ENCODE measurements at places on chromosomes 16 and 17. TPM values are rescaled to one million over a fixed set of nuclear protein-coding genes. Genes with fewer than 3 reads are reported as not detected.

MT1E gene
- total RNA-seq = 1.9 TPM

ACE gene
- total RNA-seq = 18.0 TPM

KRTAP4-3 gene
- total RNA-seq = not detected

KRT26 gene
- total RNA-seq = not detected

GPR179 gene
- not detected for total RNA-seq

CD300E gene
- total RNA-seq = 0.38 TPM

NDUFAF8 gene
- total RNA-seq = 35.0 TPM

SMPD3 gene
- total RNA-seq = 0.93 TPM

LRRC46 gene
- 0.88 TPM for total RNA-seq

ZG16B gene
- 0.43 TPM for total RNA-seq

CHST4 gene
- total RNA-seq = not detected

GRAPL gene
- 106 TPM for total RNA-seq

STX1B gene
- total RNA-seq = 2.3 TPM

ERAL1 gene
- 33.7 TPM for total RNA-seq

NXN gene
- 0.58 TPM for total RNA-seq

SLC5A10 gene
- not detected for total RNA-seq

ZPBP2 gene
- total RNA-seq = not detected

KRT36 gene
- not detected for total RNA-seq

GRAP gene
- total RNA-seq = 95.2 TPM

MYL4 gene
- total RNA-seq = not detected

CHD9NB gene
- not detected for total RNA-seq

ATP2C2 gene
- total RNA-seq = not detected

CHST6 gene
- total RNA-seq = not detected

CCL13 gene
- not detected for total RNA-seq

FBXW10B gene
- 0.62 TPM for total RNA-seq

ABCA3 gene
- 6.6 TPM for total RNA-seq

SETD1A gene
- 37.8 TPM for total RNA-seq

GGA3 gene
- 118 TPM for total RNA-seq

TGFB1I1 gene
- total RNA-seq = 0.40 TPM

CRISPLD2 gene
- total RNA-seq = 1.8 TPM

All from T-cell (primary cell).